Urothelium cell line (cell line): ENCODE measurements at places on chromosomes 6 and 20.

DNA sequence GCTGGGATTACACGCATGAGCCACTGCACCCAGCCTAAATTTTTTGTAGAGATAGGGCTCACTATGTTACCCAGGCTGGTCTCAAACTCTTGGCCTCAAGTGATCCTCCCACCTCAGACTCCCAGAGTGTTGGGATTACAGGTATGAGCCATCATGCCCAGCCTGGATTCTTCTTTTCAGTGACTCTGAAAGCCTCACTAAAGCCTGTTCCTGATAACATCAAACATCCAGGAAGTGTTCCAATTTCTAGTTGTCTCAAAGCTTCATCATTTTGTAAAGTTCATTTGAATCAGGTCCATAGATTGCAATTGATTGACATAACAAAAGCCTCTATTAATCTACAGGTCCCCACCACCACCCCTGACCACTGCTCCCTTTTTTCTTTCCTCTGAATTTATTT is 29.2 kb upstream of the CHMP4B start:
- DNase-seq: no peak

GRCh38 chr6:149563203-149563927 is 2.8 kb upstream of the GINM1 start:
- DNase-seq: peak; percentile 36

GRCh38 chr20:58005581-58006345 is 222.7 kb downstream of the ANKRD60 start:
- no peak for DNase-seq

GRCh38 chr6:7112741-7113313 is 5.1 kb downstream of the RREB1 start:
- no peak for DNase-seq

GRCh38 chr6:155291291-155291690 is 23.0 kb downstream of the TFB1M start:
- no peak for DNase-seq

DNA sequence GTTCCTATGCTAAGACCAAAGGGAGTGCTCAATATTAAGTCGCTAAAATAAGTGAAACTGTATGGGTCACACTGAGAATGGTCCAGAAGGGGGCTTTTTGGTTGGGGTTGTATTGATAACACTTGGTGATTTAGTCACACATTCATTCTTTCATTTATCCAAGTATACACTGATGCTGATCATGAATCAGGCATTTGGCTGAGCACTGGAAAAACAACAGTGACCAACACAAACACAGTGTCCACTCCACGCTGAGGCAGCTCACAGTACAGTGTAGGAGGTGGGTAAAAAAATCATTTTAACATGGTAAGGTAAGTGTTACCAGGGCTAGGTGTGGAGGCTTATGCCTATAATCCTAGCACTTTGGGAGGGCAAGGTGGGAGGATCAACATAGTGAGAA is 9.2 kb upstream of the FAM83C start:
- no peak for DNase-seq

DNA sequence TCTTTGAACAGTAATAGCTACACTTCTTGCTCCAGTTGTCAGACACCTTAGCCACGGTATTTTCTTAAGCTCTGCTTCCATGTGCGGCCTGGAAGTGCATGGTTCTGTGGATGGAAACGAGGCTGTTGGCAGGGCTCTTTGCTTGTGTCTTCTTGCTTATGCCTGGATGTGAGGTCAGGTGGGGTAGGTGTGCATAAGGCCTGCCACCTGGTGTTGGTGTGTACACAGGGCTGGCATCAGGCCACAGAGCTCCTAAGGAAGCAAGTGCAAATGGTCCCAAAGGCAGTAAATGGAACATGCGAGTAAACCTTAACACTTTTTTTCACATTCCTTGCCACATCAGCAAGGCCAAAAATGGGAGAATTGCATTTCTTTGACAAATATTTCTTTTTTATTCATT is 158.1 kb upstream of the GMDS start:
- DNase-seq: no peak

DNA sequence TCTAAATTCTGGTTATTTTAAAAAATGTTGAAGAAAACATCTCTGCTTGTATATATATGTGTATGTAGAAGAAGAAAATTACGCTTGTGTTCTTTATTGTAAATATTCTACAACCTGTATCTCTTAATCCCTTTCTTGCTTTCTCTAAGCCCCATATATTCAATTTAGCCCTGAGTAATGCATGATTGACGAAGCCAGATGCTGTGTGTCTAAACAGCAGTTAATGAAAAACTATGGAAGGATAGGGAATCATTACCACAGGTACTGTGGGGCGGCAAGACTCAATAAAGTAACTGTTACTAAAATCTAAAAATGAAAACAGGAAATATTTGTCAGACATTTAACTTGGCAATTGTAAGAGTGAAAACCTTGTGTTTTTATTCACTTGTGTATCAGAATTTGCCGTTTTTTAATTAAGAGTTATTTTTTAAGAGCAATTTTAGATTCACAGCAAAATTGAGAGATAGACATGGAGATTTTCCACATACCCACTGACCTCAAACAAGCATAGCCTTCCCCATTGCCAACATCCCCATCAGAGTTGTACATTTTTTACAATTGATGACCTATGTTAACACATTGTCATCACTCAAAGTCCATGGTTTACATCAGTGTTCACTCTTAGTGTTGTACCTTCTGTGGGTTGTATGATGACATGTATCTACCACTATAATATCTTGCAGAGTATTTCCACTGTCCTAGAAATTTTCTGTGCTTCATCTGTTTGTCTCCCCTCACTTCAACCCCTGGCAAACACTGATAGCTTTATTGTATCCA is 76.7 kb downstream of the BCKDHB start:
- DNase-seq: no peak

DNA sequence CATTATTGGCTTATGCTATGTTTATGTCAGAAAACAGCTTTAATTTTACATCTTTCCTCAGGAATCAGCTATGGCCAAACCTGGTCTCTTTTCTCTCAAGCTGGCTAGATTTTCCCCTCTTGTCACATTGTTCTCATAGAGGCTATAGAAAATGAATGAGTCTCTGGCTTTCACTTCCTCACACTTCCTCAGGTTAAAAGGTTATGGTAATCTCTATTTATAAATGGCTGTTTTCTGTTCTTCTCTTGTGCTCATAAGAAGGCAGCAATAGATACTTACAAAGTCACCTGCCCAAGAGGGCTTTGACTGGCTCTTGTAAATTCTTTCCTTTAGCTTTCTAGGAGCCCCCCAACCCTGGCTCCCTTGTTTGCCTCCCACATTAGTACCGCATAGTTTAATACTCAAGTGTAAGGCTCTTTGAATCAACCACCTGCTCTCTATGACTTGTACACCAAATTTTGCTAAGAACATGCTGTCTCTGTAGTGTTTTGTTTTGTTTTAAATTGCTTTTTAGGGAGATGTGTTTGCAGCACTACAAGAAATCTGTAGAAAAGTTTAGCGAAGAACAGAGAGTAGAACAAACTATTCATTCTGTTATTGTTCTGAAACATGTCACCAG is 897.4 kb upstream of the CITED2 start:
- DNase-seq: no peak
